ENCODE measurements at places on chromosomes 16 and 17.
A peak's percentile ranks its signal among the peaks of the same experiment; 100 is the strongest.

DNA sequence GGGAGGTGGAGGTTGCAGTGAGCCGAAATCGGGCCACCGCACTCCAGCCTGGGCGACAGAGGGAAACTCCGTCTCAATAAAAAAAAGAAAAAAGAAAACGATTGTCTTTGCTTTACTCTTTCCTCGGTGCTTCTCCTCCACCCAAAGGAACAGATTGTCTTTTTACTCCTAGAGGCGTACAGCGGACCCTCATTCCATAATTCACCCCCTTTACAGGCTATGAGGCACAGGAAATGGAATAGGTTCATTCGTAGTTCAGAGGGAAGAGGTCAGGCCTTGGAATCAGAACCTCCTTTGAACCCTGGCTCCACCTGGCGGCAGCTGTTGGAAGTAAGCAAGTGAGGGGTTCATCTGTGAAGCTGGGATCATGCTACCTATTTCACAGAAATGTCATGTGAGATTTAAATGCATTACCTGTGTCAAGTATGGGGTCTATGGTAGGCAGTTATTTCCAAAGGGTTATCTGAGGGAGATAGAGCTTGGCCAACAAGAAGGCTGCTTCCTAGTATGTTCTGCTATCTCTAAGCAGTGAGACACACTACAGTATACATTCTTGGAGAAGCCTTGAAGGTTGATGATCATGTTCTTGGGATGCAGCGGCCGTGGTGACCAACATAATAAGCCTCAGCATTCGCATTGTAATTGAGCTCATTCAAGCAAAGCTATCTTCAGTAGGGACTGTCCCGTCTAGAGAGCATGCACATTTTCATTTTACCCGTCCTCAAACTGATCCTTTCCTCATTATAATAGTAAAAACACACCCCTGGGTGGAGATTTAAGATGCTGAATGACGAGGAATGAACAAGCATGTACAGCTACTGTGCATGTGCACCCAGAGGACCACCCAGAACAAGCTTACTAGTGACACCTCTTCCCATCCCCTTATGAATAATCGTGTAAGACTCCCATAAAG, 18.7 kb upstream of the ZNF689 start:
- DNase-seq, result peak; percentile 86

DNA sequence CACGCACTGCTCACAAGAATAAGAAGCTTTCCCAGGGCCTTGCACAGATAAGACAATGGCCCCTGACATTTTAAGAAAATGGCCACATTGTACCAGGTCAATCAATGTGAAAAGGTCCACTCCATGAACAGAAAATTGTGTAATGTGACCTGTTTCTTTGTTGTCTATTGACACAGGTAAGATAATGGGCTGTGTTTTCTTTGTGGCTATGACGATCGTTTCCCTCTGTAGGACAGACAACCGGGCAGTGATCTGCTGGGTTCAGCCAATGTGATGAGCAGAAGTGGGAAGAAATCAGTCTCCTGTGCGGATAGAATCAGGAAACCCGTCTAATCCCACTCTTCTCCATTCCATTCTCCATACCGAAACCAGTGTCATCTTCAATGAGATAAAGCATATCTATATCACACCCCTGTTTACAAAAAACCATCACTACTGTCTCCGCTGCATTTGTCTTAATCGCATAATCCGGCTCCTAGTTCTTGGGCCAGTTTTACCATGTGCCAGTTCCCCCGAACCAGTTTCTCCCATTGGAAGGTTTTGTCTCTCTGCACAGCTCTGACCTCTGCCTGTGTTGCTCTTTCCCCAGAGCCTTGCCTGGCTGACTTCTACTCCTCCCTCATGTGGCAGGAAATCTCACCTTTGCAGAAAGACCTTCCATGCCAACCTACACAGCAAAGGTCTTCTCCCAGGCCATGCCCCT, 66.9 kb upstream of the ATF7IP2 start:
- DNase-seq, result no peak

GRCh38 chr16:10740845-10741208, 2.8 kb upstream of the NUBP1 start:
- DNase-seq, result no peak

DNA sequence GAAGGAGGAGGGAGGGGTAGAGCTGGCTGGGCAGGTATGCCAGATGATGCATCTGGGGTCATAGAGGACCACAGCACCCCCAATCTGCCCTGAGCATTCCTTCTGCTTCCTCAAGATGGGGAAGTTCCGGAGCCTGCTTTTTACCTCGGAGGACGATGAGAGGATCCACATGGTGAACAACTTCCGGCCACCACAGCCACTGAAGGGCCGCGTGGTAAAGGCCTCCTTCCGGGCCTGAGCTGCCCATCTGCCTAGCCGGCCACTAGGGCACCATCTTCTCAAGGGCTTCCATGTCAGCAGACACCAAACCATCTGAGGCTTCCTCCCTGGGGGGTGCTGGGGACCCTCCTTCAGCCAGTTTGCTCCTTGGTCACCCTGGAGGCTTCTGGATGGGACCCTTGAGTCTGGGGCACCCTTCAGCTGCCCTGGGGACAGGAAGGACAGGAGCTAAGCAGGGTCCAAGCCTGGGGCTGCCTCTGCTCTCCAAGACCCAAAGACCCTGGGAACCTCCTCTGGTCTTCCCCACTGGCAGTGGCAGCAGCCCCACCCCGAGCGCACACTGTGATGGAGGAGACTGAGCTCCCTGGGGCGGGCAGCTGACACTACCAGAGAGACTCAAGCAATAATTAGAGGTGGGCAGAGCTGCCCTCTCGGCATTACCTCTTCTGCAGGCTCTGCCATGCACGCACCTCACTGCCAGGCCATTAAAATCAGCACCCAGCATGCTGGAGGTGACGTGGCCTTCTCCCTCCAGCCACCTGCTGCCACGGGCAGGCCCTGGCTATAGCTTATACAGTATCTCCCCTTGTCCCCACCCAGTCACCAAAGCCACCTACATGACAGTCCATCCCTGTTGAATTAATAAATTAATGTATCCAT, 9.3 kb downstream of the CA7 start:
- no peak for DNase-seq

- peak; percentile 13 for DNase-seq
Measured at GRCh38 chr17:72985882-72986720, 106.4 kb downstream of the SLC39A11 start.

DNA sequence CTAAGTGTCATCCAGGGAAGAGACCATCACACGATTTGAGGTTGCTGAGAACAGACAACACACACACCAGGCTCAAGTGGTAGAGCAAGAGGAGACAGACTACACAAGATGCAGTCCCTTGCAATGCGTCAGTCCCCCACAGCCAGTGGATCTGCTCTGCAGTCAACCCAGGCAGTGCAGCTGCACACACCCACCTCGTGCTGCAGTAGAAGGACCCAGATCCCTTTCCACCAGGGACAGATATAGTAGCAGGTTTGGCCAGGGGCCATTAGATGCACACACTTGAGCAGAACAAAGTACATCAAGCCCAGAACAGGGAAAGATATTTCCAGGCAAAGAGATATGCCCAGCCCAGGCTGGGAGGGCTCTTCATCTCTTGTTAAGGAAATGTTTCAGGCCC, 112.9 kb downstream of the GRIN2A start:
- no peak for DNase-seq

- no peak for DNase-seq
Measured at GRCh38 chr17:41071606-41072360, 6.1 kb upstream of the KRTAP2-4 start.

All from substantia nigra (tissue), 51 donors.